Activated naive CD4-positive, alpha-beta T cell treated with Interleukin-2 at 50 U/mL for 16 hours (primary cell): ENCODE measurements at places on chromosomes 3 and 15.

DNA sequence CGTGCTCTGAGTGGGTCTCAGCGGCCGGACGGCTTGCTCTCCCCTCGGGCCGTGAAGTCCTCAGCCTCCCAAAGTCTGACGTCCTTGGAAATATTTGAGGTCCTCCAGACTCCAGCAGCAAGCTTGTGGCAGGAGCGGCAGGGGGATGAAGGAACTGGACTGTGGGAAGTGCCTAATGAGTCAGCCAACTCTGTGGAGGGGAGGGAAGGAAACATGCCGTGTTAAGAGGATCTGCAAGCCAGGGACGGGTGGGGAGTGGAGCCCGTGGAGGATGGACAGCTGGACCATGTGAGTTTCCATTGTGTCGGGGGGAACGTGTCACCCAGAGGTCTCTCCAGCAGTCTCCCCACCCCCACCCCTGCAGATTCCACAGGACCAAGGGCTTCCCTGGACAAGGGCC is 39.4 kb upstream of the IDH2 start:
- DNase-seq, result no peak

DNA sequence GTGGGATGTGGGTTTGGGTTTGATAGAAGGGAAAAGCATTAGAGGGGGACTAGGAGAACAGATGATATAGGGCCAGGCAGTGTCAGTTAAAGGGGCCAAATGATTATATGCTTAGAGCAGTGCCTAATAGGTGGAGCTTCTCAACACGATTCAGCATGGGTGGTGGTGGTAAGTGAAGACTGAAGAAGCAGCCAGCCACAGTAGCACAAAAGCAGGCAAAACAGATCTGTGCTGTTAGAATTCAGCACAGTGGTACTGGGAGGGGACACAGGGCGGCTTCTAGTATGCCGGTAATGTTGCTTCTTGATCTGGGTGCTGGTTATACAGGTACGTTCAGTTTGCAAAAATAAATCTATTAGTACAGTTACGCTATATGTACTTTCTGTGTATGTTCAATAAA is 25.5 kb downstream of the PDE8A start:
- DNase-seq, result no peak

DNA sequence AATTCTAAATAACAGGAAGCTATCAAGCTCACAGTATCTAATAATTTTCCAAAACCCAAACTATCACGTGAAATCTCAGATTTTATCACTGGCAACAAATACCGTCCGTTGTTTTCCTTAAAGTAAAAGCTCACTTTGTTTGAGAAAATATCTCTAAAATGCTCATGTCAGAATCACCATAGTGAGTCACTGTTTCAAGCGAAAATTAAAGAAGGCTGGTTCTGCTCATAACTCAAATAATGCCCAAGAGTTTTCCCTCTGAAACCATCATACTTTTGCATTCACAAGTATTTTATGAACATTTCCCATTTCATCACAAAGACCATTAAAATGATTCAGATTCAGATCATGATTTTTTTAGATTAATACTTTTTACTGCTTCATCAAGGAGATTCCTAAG is 50.6 kb downstream of the TBL1XR1 start:
- DNase-seq, result no peak

GRCh38 chr3:99576904-99577559 is 61.4 kb upstream of the COL8A1 start:
- no peak for DNase-seq

DNA sequence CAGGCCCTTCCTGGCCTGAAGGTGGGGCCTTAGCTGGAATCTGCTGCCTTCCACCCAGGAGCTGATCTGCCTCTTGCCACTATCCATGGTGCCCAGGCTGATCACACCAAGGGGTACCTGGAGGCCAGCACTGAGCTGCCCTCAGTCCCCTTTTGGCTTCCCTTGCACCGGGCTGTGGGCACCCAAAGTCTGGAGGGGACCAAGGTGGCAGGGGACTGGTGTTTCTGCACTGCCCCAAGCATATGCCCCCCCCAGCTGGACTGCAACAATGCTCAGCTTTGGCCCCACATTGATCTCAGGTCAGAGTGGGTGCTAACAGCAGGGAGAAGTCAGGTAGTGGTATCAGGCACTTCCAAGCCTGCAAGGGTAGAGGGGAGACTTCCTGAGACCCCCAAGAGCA is 902.6 kb upstream of the EPHA6 start:
- no peak for DNase-seq

GRCh38 chr3:120202363-120202762 is 82.7 kb downstream of the GPR156 start:
- DNase-seq, result no peak

DNA sequence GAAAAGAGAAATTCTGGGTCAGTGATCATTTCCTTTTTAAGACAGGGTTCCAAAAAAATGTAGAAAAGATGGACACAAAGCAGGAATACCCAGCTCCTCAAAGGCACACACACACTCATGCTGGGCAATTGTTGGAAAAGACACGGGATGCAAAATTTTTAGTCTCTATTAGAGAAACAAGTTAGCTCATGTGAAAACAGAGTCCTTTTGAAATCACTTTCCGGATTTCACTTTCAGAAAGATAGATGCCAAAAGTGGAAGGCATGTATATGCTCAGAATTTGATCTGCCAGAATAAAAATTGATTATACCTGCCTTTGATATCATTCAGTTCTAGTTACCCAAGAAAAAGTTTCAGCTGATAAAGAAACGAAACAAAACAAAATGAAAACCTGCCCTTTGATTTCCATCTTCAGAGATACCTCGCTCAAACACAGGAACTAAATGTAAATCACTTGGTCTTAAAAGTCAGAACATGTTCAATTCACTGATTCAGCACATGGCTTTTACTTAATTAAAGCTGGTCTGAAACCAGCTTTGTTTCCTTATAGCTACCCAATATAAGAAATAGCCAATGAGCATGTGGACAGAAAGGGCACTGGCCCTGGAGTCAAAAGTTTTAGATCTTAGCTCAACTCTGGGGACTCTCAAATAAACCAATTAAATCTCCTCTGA is 52.8 kb downstream of the PLD1 start:
- DNase-seq, result no peak

DNA sequence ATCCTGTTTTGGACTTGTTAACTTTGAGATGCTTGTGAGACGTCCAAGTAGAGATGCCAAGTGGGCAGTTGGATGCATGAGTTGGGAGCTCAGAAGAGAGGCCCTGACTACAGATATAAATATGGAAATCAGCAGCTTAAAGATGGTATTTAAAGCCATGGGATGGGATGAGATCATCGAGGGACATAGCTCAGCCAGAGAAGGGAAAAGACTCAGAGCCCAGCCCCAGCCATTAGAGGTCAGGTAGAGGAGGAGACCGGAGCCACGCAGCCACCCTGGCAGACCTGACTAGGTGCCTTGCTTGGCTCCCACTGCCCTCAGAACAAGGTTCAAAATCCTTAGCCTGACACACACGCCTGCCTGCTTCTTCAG is 31.1 kb downstream of the ATP2B2 start:
- no peak for DNase-seq

DNA sequence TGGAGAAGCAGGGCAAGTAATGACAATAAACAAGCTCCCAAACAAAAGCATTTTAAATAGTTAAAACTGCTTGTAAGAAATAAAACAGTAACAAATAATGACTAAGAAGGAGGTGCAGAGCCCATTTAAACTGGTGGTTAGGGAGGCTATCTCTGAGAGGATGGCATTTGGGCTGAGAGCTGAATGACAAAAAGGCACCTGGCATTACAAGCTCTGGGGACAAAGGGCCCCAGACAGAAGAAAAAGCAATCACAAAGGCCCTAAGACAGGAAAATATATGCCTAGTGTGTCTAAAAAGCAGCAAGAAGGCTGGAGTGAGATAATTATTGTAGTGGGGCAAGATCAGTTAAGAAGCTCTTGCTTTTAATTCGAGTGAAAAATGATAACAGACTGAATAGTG is 9.6 kb downstream of the TMEM39A start:
- no peak for DNase-seq

DNA sequence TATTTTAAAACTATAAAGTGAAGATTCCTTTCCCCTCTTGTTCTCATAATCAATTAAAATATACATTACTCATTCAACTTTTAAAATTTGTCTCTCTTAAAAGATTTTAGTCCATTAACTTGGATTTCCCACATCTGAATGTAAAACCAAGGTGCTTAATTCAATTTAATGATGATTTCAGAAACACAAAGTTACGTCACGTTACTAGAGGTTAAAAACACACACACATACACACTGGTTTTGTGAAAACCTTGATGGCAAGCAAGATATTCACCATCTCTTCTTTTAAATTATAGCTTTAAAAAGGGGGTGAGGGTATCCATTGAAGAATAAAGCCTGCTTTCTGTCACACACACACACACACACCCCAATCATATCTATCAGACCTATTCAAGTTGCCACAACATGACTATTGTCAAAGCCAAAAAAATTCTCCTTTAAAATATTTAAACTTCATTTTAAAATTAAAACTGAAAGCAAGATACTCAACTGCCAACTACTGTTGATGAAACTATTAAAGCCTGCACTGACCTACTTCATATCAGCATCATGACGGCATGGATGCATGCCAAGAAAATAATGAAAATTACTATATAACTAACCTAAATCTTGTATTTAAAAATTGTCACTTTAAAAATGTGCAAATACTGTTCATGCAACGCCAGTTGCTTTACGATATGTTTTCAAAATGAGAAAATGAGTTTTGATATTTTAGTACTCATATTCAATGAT is 2.1 kb downstream of the RFX7 start:
- DNase-seq, result no peak

DNA sequence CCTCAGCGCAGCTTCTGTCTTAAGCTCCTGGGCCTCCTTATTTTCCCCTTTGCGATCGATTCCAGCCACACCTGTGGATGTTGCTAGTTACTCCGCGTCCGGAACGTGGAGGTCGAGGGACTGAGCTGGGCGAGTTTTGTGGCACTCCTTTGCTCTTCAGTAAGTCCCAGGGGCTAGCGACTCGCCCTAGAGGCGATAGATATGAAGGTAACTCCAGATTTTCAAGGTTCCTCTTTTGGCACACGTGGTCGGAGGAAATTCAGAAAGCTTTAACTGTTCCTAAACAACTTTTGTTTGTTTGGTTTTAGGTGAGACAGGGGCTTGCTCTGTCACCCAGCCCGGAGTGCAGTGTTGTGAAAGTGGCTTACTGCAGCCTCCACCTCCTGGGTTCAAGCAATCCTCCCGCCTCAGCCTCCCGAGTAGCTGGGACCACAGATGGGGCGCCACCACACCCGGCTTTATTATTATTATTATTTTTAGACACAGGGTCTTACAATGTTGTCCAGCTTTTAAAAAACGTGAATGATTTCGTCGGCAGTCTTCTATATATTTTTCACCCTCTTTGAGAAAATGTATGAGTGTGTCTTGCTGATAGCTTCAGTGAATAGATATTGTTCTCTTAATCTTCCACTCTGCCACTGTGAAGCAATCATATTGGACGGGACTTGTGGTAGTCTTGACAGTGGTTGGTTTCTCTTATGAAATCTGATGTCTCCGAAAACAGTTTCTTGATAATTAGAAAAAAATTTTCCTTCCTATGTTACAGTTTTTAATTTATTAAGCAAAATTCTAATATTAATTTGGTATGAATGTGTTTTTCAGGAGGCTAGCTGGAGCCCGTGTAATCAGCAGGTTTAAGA is 785 bp downstream of the MFSD1 start:
- no peak for DNase-seq

- DNase-seq, result no peak
These were observed 33.6 kb downstream of the ZNF280D start for GRCh38 chr15:56699743-56700142.

GRCh38 chr3:27521179-27521871 is 37.1 kb upstream of the SLC4A7 start:
- no peak for DNase-seq

DNA sequence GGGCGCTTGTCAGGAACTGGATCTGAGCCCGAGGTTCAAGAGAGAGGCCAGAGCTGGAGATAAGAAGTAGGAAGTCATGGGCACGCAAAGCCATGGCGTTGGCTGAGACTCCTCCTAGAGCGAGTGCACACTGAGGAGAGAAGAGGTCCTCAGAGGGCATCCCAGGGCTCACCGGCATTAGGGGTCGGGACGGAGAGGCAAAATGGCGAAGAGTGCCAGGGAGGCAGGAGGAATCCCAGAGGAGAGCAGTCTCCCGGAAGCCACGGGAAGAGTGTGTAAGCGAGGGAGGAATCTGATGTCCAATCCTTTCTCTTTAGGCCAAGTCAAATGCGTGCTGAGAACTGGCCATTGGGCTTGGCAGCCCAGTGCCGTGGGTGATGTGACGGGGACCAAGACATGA is 24.0 kb downstream of the EFCC1 start:
- DNase-seq, result no peak

GRCh38 chr3:157077565-157077991 is 82.4 kb downstream of the CCNL1 start:
- DNase-seq, result no peak

GRCh38 chr3:187740421-187741399 is 4.6 kb downstream of the BCL6 start:
- peak; percentile 73 for DNase-seq

GRCh38 chr3:127822041-127822681 is at the start of gene MGLL:
TSS of gene MGLL (minus strand) at chr3:127822515. CDS start at chr3:127822318, 197 bp downstream.
- DNase-seq, result no peak

GRCh38 chr3:145735631-145736030 is 425.4 kb downstream of the PLOD2 start:
- DNase-seq, result no peak

- DNase-seq, result no peak
These were observed 70.4 kb downstream of the KLF13 start for GRCh38 chr15:31396881-31397560.

- DNase-seq, result no peak
These were observed 25.7 kb downstream of the ATOSA start for GRCh38 chr15:52653431-52653964.

DNA sequence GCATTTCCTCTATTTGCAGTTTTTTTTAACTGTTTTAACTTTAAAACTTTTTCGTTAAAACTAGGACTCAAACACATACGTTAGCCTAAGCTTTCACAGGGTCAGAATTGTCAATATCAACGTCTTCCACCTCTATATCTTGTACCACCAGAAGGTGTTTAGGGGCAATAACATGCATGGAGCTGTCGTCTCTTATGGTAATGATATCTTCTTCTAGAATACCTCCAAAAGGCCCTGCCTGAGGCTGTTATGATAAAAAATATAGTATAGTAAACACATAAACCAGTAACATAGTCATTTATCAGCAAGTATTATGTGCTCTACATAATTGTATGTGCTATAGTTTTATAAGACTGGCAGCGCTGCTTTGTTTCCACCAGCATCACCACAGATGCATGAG is 76.3 kb upstream of the MLF1 start:
- DNase-seq, result no peak

GRCh38 chr3:188943591-188943990 is 228.2 kb upstream of the TPRG1 start:
- no peak for DNase-seq

GRCh38 chr15:77797270-77797669 is 164.6 kb upstream of the LINGO1 start:
- no peak for DNase-seq

- DNase-seq, result no peak
These were observed 155.8 kb downstream of the NR1D2 start for GRCh38 chr3:24100696-24101402.
